Suppressor macrophage (primary cell): ENCODE measurements at places on chromosomes 12 and 14.

- DNase-seq, result no peak
Measured at GRCh38 chr12:96371790-96372699, 28.2 kb downstream of the CDK17 start.

DNA sequence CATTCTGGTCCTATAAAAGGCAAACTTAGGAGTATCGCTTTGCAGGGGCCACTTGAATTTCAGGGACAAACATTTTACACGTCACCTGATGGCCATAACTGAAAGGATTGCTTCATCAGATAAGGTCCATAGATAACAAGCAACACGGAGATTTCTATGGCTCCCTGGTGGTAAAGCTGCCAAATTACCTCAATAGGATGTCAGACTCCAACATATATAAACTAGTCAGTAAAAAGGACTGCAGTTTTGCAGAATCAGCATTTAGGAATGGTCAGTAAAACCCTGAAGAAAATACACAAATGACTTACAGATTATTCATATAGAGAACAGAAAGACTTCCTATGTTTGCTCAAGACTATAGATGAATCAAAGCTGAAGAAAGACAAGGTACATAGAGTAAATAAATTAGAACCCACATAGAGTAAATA, 66.1 kb upstream of the GRIP1 start:
- DNase-seq, result no peak

- DNase-seq, result no peak
Measured at GRCh38 chr14:94079891-94080620, 946 bp downstream of the DDX24 start.

- no peak for DNase-seq
Measured at GRCh38 chr14:87102811-87103378, 890.1 kb downstream of the GALC start.

DNA sequence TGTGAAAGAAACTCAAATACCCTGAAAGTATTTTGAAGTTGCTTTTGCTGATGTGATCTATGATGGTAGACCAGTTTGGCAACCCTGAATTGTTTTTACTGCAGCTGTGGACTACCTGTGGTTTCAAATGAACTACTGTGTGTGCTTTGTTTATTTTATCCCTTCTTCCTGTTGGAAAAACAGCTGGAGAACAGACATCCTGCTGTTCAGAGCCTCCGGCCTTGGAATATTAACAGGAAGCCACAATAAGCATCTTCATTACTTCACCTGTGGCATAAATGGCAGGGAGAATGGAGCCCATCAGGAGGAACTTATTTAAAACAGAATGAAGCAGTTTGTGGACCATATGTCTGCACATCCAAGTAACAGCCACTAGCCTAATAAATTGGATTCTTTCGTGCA, 104.8 kb downstream of the DUSP6 start:
- no peak for DNase-seq

DNA sequence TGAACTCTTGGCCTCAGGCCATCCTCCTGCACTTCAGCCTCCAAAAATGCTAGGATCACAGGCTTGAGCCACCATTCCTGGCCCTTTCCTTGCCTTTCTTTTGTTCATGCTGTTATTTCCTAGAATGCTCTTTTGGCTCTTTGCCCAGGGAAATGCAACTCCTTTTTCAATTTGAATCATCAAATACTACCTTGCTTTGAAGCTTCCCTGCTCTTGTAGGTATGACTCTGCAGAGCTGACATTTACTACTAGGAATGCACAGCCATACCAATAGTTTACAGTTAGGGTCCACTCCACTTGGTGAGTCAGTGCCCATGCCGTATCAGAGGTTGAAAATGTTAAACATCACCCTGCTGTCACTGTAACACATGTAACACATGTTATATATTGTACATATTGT, 107.0 kb upstream of the CRY1 start:
- DNase-seq, result no peak

DNA sequence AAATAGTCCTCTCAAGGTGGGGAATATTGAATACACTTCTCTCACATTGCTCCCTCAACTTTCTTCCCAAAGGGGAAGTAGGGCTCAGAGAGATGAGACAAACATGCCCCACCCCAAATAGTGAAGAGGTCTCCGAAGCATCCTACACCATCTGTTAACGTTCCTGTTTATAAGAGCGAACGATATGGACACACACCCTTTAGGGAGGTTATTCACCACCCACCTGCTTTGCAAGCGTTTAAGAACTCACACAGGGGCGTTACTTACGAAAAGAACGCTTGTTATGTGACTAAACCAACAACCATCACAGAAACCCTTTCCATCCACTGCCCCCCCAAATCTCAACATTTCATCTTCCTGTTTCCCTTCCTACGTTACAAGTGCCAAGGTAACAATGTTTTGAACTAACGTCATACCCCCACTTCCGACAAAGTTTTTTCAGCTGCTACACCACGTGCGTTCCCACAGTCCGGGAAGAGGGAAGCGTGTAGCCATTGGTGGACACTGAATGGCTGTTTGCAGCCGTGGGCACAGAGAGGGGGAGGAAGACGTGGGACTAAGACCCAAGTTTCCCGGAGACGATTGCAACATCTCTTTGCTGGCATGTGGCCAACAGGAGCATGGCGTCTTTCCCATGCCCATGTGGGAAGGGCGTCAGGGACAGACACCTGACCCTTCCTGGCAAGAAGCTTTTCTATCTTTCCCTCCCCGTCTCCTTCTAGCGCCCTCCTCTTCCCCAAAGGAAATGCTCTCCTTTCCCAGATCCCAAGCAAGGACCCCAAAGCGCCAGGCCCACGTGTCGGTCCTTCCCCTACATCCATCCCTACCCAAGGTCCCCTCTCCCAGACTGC, 1.2 kb downstream of the YBX3 start:
- peak; percentile 99 for DNase-seq

GRCh38 chr14:50064993-50065392, 51.4 kb downstream of the VCPKMT start:
- DNase-seq, result peak; percentile 92

DNA sequence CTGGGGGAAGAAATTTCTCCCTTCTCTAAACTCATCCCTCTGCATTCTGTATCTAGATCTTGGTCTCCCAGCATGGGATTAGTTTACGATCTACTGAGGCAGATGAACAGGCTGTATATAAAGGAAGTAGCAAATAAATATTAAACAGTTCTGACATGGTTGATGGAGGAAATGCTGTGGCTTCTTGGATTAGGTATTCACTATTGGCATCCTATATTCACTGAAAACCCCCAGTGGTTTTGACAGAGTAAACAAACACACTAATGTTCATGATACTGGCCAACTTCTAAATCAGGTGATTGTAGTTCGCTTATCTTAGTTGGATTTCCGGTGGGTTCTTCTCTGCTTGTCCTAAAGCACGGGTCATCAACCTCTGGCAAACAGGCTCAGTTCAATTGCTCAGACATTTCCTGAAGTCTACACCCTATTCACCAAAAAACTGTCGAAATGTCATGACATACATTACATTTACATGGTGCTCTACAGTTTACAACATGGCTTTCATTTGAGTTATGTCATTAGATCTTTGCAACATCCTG, 433.9 kb downstream of the EGLN3 start:
- DNase-seq, result no peak

DNA sequence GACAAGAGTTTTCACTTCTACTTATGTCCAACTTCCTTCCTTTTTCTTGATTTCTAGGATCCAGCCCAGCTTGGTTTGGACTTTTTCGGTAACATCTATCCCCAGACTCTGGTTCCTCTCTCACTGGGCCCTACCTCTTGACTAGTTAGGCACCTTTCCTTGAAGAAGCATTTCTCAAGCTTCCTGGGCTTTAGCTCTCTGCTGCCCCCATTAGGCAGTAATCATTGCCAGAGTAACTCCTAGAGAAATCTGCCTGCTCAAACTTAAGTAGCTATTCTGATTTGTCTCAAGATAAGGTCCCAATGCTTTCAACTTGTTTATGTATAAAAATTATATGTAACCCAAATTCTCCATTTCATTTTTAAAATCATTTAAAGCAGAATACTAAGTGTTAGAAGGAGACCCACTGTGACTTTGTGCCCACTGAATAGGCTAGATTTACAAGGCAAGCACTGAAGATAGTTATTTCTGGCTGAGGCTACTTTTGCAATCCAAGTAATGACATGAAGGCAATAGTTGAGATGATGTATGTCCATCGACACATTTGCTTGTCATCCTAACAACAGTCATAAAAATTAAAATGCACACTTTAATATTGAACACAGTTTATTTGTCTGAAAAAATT, 275.0 kb upstream of the G2E3 start:
- peak; percentile 34 for DNase-seq

DNA sequence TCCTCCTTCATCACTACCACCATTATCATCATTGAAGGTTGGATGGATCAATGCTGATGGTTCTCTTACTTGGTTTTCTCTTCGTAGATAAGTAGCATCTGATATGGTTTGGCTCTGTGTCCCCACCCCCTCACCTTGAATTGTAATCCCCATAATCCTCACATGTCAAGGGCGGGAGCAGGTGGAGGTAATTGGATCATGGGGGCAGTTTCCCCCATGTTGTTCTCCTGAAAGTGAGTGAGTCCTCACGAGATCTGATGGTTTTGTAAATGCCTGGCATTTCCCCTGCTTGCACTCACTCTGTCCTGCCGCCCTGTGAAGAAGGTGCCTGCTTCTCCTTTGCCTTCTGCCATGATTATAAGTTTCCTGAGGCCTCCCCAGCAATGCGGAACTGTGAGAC, 172.4 kb upstream of the PWP1 start:
- no peak for DNase-seq

- DNase-seq, result no peak
Measured at GRCh38 chr14:22648506-22648905, 4.4 kb upstream of the OR6J1 start.

- DNase-seq, result no peak
Measured at GRCh38 chr12:130334937-130335336, 2.8 kb upstream of the PIWIL1 start.

GRCh38 chr12:30624009-30624408, 71.7 kb downstream of the IPO8 start:
- DNase-seq, result no peak

DNA sequence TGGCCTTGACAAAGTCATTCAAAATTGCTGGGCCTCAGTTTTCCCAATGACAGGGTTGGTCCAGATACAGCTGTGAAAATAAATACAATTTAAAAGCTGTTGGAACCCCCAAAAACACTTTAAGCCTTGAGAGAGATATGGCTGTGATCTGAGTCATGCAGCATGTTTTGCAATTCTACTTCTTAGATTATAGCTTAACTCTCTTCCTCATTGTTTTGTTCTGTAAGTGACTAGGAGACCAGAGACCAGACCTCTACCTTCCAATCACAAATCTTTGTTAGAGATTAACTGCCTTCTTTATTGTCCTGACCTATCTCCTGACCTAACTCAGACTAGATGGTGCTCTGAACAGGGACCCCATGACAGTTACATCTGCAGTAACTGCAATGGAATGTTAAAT, 198.1 kb downstream of the STXBP6 start:
- peak; percentile 9 for DNase-seq

DNA sequence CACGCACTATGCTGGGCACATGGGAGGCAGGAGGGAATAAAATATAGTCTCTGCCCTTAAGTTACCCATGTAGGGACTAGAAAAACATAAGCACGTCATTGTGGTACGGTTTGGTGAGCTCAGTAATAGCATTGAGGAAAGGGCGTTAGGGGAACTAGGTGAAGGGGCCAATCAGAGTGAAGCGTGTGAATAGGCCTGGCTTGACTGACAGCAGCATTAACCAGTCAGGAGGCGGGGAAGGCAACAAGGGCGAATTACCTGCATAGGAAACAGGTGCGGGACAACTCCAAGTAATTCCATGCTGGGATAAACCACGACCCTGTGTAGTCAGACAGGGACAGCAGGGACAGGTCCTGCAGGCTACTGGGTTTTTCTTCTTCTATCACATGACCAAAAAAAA, 107.7 kb downstream of the UNC79 start:
- no peak for DNase-seq

DNA sequence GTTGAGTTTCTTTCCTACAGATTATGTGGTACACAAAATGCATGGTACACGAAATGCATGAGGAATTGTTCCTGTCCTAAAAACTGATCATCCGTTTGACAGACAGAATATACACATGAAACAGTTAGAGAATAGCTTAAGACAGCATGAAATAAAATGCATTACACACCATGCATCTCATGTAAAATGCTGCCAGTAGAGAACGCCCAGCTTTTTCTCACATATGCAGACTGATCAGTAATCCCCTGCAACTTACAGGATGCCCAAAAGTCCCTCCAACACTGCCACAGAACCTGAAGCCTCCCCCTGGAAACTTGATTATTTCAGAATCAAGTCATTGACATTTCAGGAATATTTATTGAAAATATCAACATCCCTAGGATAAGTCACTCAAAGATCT, 24.0 kb downstream of the IFNG start:
- no peak for DNase-seq

DNA sequence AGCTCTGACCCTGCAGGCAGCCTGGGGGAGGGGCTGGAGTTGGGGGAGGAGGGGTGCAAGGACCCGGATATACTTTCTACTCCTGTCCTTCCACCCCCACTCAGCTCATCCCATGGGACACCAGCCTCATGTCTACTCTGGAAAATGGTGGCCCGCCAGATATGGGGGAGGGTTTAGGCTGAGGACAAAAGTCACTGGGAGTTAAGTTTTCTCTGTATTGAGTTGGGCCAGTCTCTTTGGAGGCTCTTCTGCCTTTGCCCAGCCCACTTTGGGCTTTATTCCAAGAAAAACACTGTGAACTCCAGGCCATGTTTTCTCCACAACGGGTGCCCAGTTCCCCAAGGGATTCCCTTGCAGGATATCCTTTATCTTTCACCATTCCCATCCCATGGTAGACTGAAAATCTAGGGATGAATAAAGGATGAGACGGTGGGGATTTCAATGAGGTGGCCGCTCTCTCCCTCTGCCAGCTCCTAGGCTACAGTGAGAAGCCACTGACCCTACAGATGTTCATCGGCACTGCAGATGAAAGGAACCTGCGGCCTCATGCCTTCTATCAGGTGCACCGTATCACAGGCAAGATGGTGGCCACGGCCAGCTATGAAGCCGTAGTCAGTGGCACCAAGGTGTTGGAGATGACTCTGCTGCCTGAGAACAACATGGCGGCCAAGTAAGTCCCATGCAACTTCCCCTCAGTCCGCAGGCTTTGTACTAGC, 4.9 kb downstream of the NFATC4 start:
- DNase-seq, result no peak

DNA sequence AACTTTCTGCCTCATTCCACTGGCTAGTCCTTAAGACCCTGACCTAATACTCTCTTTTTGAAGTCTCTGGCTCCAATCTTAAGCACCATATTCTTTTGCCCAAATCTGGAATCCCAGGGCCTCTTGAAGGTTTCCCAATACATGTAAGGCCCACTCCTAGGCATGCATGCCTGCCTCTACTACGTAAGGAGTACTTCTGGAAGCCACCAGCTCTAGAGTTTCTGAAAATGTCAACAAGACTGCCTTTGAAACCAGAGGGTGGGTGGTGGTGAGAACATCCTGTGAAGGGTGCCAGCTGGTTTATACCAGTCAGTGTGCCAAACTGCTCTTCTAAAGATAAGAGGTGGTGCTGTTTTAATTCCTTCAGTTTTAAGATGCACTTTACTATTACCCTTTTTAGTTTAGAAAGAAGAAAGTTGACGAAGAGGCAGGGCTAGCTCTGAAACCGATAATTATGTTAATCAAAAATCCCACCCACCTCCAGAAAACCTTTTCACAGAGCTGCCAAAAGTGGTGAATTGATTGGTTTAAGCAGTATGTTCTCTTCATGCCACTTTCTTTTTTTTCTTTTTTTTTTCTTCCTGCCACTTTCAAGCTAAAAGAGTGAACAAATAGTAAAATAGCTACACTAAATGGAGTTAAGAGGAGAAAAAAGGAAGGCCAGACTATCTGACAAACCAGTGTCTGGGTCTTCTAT, 8.7 kb upstream of the WDR89 start:
- DNase-seq, result no peak
